GM23248 (cell line): ENCODE measurements at places on chromosomes 4 and X. TPM values are rescaled to one million over a fixed set of nuclear protein-coding genes. Genes with fewer than 3 reads are reported as not detected.
A peak's percentile ranks its signal among the peaks of the same experiment; 100 is the strongest.

- no peaks in the 10 kb centered on the region for H3K36me3 ChIP-seq
- H3K4me1 ChIP-seq: no peaks in the 10 kb centered on the region
- no peak overlapping the region for H3K27ac ChIP-seq
- H3K4me3 ChIP-seq: no peak overlapping the region
These were observed 277.8 kb downstream of the TENM3 start for GRCh38 chr4:182521011-182521410.

DNA sequence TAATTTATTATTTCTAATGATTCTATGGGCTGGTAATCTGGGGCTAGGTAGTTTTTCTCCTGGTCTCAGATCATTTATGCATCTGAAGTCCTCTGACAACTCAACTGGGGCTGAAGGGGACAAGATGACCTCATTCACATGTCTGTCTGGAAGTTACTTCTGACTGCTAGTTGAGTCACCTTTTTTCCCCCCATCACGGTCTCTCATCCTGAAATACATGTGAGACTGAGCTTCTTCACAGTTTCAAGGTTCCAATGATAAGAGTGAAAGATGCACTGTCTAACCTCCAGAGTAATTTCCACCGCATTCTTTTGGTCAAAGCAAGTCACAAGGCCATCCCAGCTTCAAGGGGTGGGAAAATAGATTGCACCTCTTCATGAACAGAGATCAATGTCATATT is 356.7 kb upstream of the RPS6KA3 start:
- H3K27ac ChIP-seq: no peak overlapping the region
- no peaks in the 10 kb centered on the region for H3K36me3 ChIP-seq
- H3K4me3 ChIP-seq: no peak overlapping the region
- H3K27me3 ChIP-seq: no peaks in the 10 kb centered on the region
- H3K4me1 ChIP-seq: peaks cover 17% of the 10 kb centered on the region
- DNase-seq: peak; percentile 57

DNA sequence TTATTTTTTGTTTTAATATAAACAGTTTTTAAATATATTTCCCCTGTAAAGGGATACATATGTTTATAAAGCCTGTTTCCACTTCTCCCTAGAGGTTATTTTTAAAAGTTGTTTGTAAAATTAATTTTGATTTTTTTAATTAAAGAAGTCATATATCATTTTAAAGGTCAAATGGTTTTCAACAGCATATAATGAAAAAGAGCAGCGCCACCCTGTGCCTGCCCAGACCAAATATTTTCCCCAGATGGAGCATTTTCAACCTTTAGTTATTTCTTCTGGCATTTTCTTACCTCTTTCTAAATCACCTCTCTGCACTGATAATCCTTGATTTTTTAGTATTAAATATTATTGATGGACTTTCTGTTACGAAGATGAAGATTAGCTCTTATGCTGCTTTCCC is 21.0 kb downstream of the MSX1 start:
- H3K27ac ChIP-seq: no peak overlapping the region
- H3K4me3 ChIP-seq: no peak overlapping the region
- H3K27me3 ChIP-seq: no peaks in the 10 kb centered on the region

DNA sequence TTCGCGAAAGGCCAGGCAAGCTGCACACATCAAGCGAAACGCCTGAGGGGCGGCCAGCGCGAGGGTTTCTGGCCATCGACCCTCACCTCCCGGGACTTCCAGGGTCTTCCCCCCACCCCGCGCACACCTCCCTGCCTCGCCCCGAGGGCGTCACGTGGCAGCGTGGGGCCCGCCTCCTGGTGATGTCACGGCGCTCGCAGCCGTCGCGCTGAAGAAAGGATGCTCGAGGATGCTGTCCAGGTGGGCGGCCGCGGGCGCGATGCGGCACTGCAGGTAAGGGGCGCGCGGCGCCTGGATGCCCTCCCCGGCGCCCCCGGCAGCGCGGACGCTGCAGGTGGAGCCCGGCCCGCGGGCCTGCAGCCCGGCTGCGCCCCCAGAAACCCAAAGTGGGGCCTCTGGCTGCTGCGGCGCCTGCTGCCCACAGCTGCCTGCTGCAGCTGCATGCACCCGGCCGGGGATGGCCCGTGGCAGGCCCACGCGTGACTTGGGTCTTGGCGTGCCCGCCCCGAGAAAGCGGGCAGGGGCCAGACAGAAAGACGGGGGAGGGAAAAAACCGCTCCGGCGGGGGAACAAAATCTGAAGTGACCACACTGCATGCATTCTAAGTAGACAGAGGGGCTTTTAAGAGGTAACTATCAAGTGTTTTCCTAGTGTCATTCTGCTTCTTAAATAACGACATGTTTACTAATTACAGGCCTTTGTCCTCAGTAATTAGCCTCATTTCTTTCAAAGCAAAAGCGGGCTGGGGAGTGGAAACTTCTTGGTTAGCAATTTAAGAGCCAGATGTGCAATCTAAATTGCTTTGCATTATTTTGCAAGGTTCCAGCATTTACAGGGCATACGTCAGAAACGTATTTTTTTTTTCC is 1.7 kb downstream of the CLCN4 start:
- DNase-seq: peak; percentile 48
- H3K36me3 ChIP-seq: no peaks in the 10 kb centered on the region

LINC00632 gene
- 17.7 and 20.6 TPM in 2 replicates for total RNA-seq
